Lower leg skin (tissue), 4 donors: ENCODE measurements at places on chromosomes 5 and 9. TPM values are rescaled to one million over a fixed set of nuclear protein-coding genes. Genes with fewer than 3 reads are reported as not detected.
A peak's percentile ranks its signal among the peaks of the same experiment; 100 is the strongest.

The GABRA1 gene
- not detected for total RNA-seq

The IL17B gene
- not detected for total RNA-seq

The SLF1 gene
- 1.7 TPM for total RNA-seq

The GPBP1 gene
- total RNA-seq: 57.9 TPM

The PDE6A gene
- total RNA-seq: 1.0 TPM

The LVRN gene
- total RNA-seq: 1.9 TPM

GRCh38 chr5:127830157-127830556 lies 127.0 kb downstream of the CCDC192 start:
- DNase-seq: no peak

- DNase-seq: no peak
Measured at GRCh38 chr5:39422036-39422606, 2.7 kb downstream of the DAB2 start.

- no peak for DNase-seq
Measured at GRCh38 chr5:133998042-133998441, 6.7 kb downstream of the VDAC1 start.

GRCh38 chr9:87387351-87388011 lies 110.2 kb upstream of the DAPK1 start:
- no peak for DNase-seq

DNA sequence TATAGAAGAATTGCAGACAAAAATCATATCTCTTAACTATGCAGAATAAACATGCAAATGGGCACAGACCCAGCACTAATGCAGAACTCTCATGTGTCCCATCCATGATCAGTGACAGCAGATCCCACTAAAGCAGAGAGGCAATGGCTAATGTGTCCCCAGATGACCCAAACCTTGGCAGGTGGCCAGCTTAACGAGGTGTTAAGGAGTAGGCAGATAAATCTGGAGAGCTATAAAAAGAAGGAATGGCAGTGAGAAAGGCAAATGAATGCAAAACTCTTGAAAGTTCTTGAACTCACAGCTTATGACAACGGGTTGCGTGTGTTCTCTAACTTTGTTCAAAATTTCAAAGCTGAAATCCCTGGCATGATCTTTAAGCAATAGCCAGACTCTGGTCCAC lies 265.4 kb downstream of the RASEF start:
- DNase-seq: no peak

DNA sequence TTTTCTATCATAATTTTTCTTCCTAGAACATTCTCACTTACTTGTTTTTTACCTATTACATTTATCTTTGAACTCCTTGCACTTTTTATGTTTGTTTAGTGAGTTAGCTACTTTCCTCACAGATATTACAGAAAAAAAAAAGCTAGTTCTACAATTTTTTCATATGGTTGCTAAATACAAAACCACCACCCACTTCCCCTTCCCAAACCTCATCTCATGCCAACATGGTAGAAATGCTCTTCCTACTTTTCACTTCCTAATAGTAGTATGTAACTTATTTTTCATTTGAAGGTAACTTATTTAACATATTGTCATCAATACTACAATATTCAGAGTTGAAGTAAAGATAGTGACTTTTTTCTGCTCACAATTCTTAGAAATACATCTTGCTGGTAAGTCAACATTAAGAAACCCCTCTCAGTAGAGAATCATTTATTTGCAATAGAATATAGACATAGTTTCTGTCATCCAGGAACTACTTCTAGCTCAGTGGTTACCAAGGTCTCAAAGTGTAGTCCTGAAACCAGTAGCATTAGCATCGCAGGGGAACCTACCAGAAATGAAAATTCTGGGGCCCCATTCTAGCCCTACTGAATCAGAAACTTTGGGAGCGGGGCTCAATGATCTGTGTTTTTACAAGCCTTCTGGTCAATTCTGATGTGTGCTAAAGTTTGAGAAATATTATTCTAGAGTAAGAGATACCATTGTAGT lies 1124.6 kb downstream of the DTWD2 start:
- no peak for DNase-seq

DNA sequence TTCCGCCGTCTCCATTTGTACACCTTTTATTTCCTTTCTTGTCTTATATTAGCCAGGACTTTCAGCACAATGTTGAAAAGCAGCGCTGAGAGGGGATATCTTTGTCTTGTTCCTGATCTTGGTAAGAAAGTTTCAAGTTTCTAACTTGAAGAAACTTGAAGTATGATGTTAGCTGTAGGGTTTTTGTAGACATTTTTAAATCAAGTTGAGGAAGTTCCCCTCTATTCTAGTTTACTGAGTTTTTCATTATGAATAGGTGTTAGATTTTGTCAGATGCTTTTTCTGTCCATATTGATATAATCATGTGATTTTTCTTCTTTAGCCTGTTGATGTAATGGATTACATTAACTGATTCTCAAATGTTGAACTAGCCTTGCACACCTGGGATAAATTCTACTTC lies 425.7 kb downstream of the PIK3R1 start:
- no peak for DNase-seq

DNA sequence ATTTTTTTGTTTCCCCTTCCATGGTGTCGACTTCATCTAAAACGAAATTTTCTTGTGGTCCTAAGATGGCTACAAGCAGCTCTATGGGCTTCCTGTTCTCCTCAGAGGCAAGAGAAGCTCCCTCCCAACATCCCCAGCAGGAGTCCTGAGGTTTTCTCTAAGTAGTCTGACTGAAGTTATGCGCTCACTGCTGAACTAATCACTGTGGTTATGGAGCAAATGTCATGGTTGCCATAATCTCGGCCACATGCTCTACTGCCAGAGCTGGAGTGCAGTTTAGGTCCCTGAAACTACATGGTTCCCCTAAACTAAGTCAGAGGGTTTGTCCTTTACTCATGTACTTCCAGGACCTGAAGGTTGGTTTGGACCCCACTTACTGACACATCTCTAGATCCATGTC lies 68.0 kb upstream of the MAMDC2 start:
- DNase-seq: no peak

GRCh38 chr9:99822806-99823591 lies 1.3 kb downstream of the NR4A3 start:
- DNase-seq: no peak

DNA sequence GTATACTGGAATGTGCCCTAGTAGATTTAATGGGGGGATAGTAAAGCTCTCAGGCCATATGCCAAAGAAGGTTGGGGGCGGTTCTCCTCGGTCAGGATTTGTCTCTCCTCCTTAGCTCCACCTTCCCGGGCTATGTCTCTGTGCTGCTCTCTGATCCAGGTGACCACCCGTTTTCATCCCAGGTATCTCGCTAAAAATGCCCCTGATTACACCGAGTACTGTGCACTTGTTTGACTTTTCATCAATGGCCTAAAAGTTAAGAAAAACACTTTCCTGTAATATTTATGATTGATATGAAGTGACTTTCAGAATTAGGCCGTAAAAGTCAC lies 724 bp downstream of the NDUFS6 start:
- no peak for DNase-seq

DNA sequence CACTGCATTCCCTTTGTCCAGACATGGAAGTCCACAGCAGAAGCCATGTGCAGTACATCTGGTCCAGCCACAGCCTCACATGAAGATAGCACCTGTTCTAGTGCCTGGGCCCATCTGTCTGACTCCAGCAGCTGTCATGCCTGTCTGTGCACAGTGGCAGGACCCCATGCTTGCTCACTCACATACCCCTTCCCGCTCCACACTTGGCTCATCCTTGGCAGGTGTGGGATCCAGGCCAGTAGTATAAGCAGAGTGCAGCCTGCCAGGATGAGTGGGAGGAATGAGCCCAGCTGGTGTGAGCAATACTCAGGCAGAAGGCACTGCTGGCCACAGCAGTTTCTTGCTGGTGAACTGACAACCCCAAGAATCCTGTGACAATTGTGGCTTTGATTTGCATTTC lies 168.0 kb downstream of the PRDM9 start:
- DNase-seq: no peak

GRCh38 chr9:20551835-20552234 lies 70.5 kb downstream of the MLLT3 start:
- no peak for DNase-seq

DNA sequence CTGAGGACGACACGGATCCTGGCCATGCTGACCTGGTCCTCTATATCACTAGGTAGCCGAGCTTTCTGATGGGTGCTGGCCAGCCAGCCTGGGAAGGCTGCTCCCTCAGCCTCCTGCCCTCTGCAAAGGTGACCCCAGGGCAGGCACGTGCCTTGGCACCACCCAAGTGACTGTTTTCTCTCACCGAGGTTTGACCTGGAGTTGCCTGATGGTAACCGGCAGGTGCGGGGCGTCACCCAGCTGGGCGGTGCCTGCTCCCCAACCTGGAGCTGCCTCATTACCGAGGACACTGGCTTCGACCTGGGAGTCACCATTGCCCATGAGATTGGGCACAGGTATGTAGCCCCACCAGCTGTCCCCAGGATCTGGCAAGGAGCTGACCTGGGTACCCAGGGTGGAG lies 3.8 kb downstream of the ADAMTS13 start:
- no peak for DNase-seq

- DNase-seq: no peak
Measured at GRCh38 chr5:68027519-68027918, 188.0 kb upstream of the PIK3R1 start.

DNA sequence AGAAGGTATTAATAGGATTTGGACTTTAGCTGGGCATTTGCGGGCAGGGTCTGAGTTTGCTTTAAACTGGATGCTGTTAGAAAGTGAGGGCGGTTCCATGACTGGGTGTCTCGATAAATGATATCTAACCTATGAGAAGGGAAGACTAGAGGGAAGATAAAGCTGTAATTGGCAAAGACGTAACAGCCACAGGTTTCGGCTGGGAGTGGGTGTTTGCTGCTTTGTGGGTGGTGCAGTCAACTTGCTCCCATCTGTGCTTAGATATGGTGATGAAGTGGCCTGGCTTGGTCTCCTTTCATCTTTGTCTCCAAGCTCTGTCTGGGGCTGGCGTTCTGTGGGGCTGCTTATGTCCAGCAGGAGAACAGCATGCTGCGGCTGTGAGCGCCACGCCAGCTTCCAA lies 23.3 kb downstream of the OR2V1 start:
- peak; percentile 58 for DNase-seq

DNA sequence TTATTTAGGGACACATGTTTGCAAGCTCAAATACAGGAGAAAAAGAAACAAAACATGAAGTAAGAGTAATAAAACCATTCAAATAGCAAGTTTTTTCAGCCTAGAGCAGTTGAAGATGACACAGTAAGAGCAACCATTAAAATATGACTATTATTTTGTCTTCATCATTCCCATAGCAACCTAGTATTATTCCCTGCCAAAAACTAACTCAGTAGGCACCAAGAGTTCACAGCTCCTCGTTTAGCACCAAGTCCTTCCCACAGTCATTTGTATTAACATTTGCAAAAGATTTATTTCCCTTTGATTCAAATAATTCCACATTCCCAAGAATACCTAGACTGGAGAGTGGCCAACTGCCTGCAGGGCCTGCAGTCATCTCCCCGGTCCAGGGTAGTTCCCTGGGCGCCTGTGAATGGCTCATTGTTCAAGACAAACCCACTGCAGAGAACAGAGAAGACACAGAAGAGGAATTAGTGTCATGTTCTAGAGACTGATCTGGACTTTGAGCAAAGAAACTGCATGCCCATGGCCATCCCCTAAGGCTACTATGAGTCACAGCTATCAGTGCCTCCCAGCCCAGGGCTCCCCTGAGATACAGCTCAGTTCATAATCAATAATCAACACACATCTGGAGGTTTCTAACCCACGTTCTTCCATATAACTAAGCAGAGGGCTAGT lies 139.1 kb upstream of the MAP3K1 start:
- DNase-seq: no peak
